NCI-H1694 (cell line): ENCODE measurements at places on chromosomes 2 and 18.

DNA sequence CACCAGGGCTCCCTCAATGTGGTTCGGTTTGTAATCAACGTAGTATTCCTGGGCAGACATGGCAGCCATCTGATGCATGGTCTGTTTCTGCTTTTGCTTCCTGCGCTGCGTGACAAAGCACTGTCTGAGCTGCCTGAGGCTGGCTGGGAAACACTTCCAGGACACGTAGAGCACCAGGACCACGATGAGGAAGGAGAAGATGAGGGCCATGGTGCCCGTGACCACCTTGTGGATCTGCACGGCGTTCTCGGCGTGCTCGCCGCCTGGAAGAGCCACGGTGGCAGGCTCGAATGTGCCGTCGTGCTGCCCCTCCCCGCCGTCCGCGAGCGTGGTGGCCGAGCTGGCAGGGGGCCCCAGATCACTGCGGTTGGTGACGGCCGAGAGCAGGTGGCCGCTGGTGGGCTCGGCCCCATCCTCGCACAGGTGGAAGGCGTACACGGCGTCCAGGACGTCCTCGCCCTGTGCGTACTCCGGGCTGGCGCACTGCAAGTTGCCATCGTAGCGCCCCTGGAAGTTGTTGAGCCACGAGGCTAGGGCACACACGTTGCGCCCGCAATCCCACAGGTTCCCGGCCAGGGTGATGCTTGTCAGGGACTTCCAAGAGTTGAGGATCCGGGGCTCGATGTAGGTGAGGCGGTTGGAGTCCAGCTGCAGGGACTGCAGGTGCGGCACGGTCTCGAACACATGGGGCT is 2.1 kb downstream of the LRRTM1 start:
- no peak for DNase-seq

GRCh38 chr2:38835990-38836389 is 39.7 kb downstream of the DHX57 start:
- no peak for DNase-seq

DNA sequence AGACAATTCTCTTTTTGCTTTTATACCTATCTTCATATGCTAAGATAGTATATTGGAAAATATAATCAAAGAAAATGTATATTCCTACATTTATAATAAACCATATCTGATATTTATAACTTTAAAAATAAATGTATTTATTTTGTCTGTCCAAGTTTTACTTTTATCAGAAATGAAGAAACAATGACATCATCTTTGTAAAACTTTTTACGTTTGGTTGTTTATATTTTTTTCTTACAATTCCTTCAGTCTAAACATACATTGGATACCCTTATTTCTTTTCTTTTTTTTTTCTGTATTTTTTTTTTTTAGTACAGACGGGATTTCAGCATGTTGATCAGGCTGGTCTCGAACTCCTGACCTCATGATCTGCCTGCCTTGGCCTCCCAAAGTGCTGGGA is 1577.0 kb upstream of the SLC39A10 start:
- no peak for DNase-seq

- no peak for DNase-seq
These were observed 52.0 kb upstream of the HS6ST1 start for GRCh38 chr2:128370468-128371247.

- DNase-seq = no peak
These were observed 15.3 kb upstream of the IL36G start for GRCh38 chr2:112962308-112963175.

DNA sequence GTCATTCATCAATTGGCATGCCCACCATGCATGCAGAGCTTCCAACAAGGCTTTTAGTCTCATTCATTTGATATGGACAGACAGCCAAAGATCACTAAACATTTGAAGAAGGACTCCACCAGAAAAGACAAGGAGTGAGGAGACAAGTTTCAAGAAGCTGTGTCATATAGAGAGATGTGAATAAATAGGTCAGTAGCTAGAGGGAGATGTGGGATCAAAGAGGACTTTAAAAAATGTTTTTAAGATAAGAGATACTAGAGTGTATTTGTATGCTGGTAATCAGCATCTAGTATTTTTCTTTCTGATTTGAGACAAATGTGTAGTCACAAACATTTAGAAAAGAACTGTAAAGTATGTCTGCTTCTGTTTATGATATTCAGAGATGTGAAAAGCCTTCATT is 48.5 kb downstream of the ANTXR1 start:
- DNase-seq = no peak

GRCh38 chr18:38221476-38222100 is 656.0 kb upstream of the CELF4 start:
- no peak for DNase-seq

- DNase-seq = no peak
These were observed 15.7 kb downstream of the ARHGAP15 start for GRCh38 chr2:143144813-143145455.

DNA sequence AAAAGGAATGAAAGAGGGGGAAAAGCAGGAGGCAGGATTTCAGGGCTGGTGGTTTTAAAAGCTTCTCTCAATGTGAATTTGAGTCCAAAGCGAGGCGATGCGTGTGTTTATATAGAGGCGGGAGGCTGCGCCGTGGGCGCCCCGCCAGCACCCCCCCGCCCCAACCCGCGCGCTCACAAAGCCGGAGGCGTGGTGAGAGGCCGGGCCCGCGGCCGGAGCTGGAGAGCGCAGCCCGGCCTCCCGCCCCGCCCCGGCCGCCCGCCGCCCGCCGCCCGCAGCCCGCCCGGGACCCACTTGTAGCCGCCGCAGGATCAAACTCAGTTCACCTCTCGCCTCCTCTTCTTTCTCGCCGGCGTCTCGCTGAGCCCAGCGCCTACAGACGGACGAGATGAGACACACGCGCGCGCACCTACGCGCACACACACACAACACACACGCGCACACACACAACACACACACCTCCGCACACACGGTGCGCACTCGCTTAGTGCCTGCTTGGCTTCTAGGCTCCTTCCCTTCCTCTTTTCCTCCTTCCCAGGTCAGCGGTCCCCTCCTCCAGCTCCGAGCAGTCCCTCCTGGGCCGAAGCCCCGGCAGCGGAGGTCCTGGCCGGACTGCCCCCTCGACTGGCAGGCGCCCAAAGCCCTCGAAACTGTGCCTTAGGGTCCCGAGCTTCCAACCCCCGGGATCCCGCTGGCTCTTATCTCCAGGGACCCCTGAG is 1.3 kb upstream of the CYP26B1 start:
- no peak for DNase-seq

- no peak for DNase-seq
These were observed 42.9 kb upstream of the TNFRSF11A start for GRCh38 chr18:62282188-62282629.

- DNase-seq = no peak
These were observed 62.7 kb upstream of the EML6 start for GRCh38 chr2:54660752-54661151.

GRCh38 chr2:48347712-48348111 is 182.2 kb upstream of the STON1 start:
- peak; percentile 11 for DNase-seq

- no peak for DNase-seq
These were observed 148.0 kb downstream of the FAM210A start for GRCh38 chr18:13578400-13578799.
